ENCODE measurements at places on chromosomes 1 and 21. TPM values are rescaled to one million over a fixed set of nuclear protein-coding genes. Genes with fewer than 3 reads are reported as not detected.

DNA sequence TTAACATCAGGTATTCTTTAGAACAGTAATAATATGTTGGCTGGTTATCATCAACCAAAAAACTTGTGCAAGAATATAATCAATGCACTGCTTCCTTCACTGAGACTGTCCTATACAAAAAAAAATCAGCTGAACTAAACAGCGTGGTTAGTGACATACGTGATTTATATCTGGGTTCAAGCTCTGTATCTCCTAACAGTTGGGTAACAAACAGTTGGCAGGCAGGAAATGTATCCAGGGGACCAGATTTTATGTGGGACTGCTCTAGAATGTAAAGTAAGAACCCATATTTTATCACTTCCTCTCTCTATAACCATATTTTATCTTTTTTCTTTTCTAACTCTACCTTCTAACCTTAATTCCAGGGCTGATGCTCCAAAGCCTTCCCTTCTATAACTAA is 8.0 kb downstream of the ACBD6 start:
- no peak overlapping the region for H3K27ac ChIP-seq
- no peaks in the 10 kb centered on the region for H3K27me3 ChIP-seq
- no peaks in the 10 kb centered on the region for H3K36me3 ChIP-seq
- no peak overlapping the region for H3K4me3 ChIP-seq
- DNase-seq: no peak
- H3K4me1 ChIP-seq: no peaks in the 10 kb centered on the region

GRCh38 chr1:13769212-13769611 is 69.2 kb downstream of the PRDM2 start:
- H3K4me3 ChIP-seq: no peak overlapping the region
- no peak overlapping the region for H3K27ac ChIP-seq
- H3K4me1 ChIP-seq: peaks cover 12% of the 10 kb centered on the region

DNA sequence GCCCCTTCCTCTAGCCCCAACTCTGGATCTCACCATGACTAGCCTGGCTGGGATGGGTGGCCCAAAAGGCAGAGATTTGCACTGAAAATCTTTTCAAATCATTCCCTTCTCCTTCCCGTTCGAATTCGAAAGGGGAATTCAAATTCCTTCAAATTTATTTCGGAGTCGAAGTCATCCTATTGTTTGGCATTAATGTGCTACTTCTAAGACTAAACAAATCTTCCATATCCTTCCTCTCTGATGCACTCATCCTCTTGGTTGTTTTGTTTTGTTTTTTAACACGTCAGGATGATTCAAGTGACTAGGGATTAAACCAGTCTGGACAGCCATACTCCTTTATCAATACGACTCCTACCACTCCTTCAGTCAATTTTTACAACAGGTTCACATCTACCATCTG is 95.5 kb upstream of the SGIP1 start:
- no peaks in the 10 kb centered on the region for H3K27me3 ChIP-seq
- no peaks in the 10 kb centered on the region for H3K4me1 ChIP-seq
- DNase-seq: no peak
- no peaks in the 10 kb centered on the region for H3K36me3 ChIP-seq
- no peak overlapping the region for H3K27ac ChIP-seq

GRCh38 chr1:6041432-6042062 is 4.1 kb upstream of the KCNAB2 start:
- H3K4me1 ChIP-seq: no peaks in the 10 kb centered on the region
- DNase-seq: no peak
- no peak overlapping the region for H3K4me3 ChIP-seq
- no peaks in the 10 kb centered on the region for H3K27me3 ChIP-seq

- H3K27me3 ChIP-seq: no peaks in the 10 kb centered on the region
- H3K27ac ChIP-seq: no peak overlapping the region
- H3K4me1 ChIP-seq: no peaks in the 10 kb centered on the region
- H3K4me3 ChIP-seq: no peak overlapping the region
These were observed 199.6 kb downstream of the TRABD2B start for GRCh38 chr1:47797575-47797974.

- DNase-seq: peak; percentile 83
- H3K27me3 ChIP-seq: no peaks in the 10 kb centered on the region
- no peak overlapping the region for H3K4me3 ChIP-seq
- H3K36me3 ChIP-seq: no peaks in the 10 kb centered on the region
- no peak overlapping the region for H3K27ac ChIP-seq
These were observed 10.9 kb upstream of the C4BPB start for GRCh38 chr1:207077470-207078377.

- DNase-seq: no peak
- H3K36me3 ChIP-seq: no peaks in the 10 kb centered on the region
- no peak overlapping the region for H3K27ac ChIP-seq
These were observed 16.1 kb upstream of the FMOD start for GRCh38 chr1:203367057-203367456.

GRCh38 chr1:119254067-119254720 is 113.7 kb upstream of the WARS2 start:
- H3K36me3 ChIP-seq: no peaks in the 10 kb centered on the region
- H3K4me1 ChIP-seq: no peaks in the 10 kb centered on the region
- no peak overlapping the region for H3K27ac ChIP-seq
- H3K27me3 ChIP-seq: no peaks in the 10 kb centered on the region
- DNase-seq: no peak

DNA sequence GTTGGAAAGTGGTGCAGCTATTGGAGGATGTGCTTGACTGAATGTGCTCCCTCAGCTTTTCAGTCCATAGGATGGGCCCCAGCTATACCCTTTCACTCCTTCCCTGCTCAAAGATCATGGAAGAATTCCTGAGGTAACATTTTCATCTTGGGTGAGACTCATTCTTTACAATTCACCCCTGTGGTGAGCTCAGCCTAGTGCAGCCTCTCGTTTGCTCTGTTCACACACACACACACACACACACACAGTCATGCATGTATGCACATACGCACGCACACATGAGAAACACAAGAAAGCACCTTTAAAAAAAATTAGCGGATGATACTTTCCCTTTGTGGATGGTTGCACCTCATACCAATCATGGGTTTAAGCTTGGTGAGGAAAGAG is 25.8 kb downstream of the CCN1 start:
- H3K4me1 ChIP-seq: peaks cover 34% of the 10 kb centered on the region
- H3K27me3 ChIP-seq: no peaks in the 10 kb centered on the region
- peak; percentile 71 for DNase-seq
- H3K36me3 ChIP-seq: no peaks in the 10 kb centered on the region

DNA sequence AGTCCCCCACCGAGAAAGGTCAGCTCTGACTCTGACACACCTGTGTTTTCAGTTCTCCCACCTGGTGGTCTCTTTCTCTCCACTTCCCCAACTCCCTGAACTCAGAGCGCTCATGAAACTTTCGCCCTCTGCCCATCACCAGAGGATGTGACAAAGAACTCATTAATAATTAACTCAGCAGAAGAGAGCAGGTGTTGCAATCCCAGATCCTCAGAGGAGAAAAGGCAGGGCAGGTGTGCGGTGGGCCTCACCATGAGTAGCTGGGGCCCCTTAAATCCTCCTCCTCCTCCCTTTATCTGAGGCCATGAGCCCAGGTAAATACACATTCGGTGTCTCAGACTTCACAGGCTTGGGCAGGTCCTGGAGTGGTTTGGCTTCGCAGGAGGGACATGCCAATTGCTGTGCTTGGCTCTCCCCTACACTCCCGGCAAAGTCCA is 1.7 kb upstream of the LAMB3 start:
- H3K27ac ChIP-seq: no peak overlapping the region
- H3K4me1 ChIP-seq: peaks cover 21% of the 10 kb centered on the region
- H3K4me3 ChIP-seq: no peak overlapping the region
- no peak for DNase-seq
- H3K36me3 ChIP-seq: no peaks in the 10 kb centered on the region
- H3K27me3 ChIP-seq: no peaks in the 10 kb centered on the region

- no peak for DNase-seq
- H3K36me3 ChIP-seq: no peaks in the 10 kb centered on the region
- H3K4me1 ChIP-seq: no peaks in the 10 kb centered on the region
- no peak overlapping the region for H3K27ac ChIP-seq
- H3K4me3 ChIP-seq: no peak overlapping the region
- H3K27me3 ChIP-seq: peaks cover 4% of the 10 kb centered on the region
These were observed 9.8 kb upstream of the SMAP2 start for GRCh38 chr1:40363721-40364120.

GRCh38 chr1:29601021-29601420 is 364.7 kb downstream of the PTPRU start:
- H3K36me3 ChIP-seq: no peaks in the 10 kb centered on the region
- H3K27me3 ChIP-seq: no peaks in the 10 kb centered on the region
- no peak overlapping the region for H3K27ac ChIP-seq

GRCh38 chr1:245579881-245580280 is 425.1 kb downstream of the KIF26B start:
- no peaks in the 10 kb centered on the region for H3K4me1 ChIP-seq
- no peak for DNase-seq
- no peaks in the 10 kb centered on the region for H3K36me3 ChIP-seq
- H3K27ac ChIP-seq: no peak overlapping the region

GRCh38 chr1:205273551-205273982 is 45.8 kb downstream of the TMCC2 start:
- H3K27me3 ChIP-seq: no peaks in the 10 kb centered on the region
- no peak overlapping the region for H3K4me3 ChIP-seq
- peak; percentile 55 for DNase-seq
- no peak overlapping the region for H3K27ac ChIP-seq
- H3K4me1 ChIP-seq: no peaks in the 10 kb centered on the region

RHBG gene
- total RNA-seq: not detected

DEPDC1 gene
- total RNA-seq: 8.8 TPM

AKT3 gene
- total RNA-seq: 37.8 TPM

KIF26B gene
- total RNA-seq: 6.9 TPM

Measured in fibroblast of lung (primary cell).